ENCODE measurements at places on chromosomes 5 and 9.

GRCh38 chr5:79236362-79236969 lies 535 bp downstream of the JMY start:
- peak; percentile 28 for DNase-seq

GRCh38 chr5:20348321-20348720 lies 360.3 kb upstream of the CDH18 start:
- DNase-seq = no peak

DNA sequence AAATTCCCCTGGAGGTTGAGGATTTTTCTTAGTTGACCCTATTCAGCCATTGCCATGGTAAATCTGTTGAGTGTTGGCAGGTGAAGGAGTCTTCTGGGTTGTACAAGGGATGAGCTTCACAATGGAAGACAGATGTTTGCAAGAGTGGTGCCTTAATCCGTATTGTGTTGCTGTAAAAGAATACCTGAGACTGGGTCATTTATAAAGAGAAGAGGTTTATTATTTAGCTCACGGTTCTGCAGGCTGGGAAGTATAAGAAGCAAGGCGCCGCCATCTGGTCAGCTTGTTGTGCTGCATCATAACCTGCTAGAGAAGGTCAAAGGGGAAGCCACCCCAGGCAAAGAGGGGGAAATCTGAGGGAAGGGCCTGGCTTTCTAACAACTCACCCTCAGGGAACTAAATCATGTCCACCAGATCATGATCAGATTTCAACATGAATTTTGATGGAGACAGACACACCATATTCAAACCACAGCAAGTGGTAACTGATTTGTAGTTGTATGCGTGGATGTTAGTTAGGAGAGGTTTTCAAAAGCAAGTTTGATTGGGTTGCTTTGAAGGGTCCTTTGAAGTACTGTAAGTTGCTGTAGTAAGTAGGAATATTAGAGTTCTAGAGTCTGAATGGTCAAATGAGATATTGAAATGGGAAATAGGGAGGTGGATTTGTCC lies 2.5 kb downstream of the TNPO1 start:
- peak; percentile 35 for DNase-seq

DNA sequence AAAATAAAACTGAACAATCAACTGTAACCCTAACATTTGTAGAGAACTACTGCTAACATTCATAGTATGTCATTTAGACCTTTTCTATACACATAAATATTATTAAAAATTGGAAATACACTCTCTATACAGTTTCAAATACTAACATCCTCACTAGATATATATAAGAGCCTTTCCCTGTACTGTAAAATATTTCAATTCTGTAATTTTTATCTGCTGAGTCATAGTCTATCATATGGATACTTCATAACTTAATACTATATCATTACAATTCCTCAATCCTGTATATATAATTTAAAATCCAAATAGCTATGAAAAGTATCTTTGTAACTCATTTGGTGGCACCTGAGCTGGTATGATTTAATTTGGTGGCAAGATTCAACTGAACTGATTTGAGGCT lies 55.8 kb downstream of the FBXO4 start:
- no peak for DNase-seq

DNA sequence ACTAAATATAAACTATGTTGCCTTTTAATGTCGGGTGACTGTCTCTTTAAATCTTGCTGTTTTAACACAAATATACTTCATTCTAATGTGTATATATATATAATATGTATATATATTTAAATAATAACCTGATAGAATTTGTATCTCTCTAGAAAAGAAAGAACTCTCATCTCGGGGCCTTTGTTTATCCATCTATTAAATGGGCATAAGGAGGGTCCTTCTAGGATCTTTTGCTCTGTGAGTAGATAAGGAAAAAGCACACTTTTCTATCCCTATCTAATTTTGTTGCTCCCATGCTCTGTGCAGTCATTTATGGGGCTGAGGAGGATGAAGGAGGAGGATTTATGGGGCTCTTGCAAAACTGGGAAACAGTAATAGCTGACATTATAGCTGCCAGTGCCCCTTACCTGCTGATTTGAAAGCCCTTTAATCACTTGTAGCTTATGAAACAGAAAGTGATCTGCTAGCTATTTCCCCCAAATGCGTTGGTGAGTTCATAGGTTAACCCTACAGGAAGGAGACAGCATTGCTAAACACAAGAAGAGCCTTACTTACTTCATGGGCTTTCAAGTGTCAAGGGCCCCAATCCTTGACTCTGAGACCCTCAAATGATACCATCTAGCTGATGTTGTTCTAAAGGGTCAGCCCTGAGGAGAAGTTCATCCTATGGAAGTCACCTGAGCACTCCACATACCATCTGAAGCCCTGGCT lies 5.8 kb upstream of the PPARGC1B start:
- no peak for DNase-seq

DNA sequence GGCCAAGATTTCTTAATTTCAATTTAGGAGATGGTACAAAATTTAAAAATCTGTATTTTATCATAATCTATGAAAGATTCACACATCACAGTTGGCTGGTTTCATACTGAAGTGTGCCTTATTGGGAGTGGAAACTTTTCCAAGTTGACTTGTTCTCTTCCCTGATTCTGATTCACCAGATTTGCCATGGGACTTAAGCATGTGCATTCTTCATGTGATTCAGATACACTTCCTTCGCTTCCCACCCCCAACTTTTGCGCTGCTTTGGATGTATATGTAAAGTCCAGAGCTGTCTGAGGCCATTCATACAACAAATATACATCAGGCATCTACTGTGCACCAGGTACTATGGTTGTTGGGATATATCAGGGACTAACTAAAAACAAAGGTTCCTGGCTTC lies 34.4 kb downstream of the CPEB4 start:
- DNase-seq = no peak

- DNase-seq = no peak
These were observed 201.1 kb downstream of the PALM2AKAP2 start for GRCh38 chr9:109981091-109981490.

DNA sequence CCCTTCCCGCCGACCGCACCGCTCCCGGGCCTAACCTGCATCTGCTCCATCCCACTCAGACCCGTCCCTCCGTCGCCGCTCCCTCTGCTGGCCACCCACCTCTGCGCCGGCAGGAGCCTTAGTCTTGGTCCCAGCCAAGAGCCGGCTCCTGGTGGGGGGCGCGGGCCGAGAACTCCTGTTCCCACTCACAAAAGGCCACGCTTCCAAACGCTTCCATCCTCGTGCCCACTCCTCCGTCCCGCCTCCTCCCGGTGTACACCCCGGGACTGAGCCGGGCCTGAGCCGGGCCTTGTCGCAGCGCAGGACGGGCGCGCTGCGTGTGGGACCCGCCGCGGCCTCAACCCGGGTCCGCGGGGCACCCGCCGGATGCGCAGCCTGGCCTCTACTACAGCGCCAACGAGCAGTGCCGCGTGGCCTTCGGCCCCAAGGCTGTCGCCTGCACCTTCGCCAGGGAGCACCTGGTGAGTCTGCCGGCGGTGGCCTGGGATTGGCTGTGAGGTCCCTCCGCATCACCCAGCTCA lies 7.5 kb downstream of the ADAMTS13 start:
- peak; percentile 22 for DNase-seq

GRCh38 chr5:59437176-59437575 lies 456.4 kb downstream of the PDE4D start:
- no peak for DNase-seq

- no peak for DNase-seq
These were observed 355.4 kb downstream of the MAN2A1 start for GRCh38 chr5:110045158-110045557.

- no peak for DNase-seq
These were observed 122.2 kb downstream of the LHX2 start for GRCh38 chr9:124133727-124134126.

Data from stimulated activated CD4-positive, alpha-beta T cell treated with anti-CD3 and anti-CD28 coated beads, Interleukin-12 subunit alpha, Interleukin-12 subunit beta, amount 100 ng/mL, for 4 hours (primary cell).